Hepatocyte (in vitro differentiated cells): ENCODE measurements at places on chromosomes 1 and 21. TPM values are rescaled to one million over a fixed set of nuclear protein-coding genes. Genes with fewer than 3 reads are reported as not detected.

PDZK1IP1 gene
- total RNA-seq, result 0.37 TPM in 1 of 2 replicates, not detected in the other

A3GALT2 gene
- total RNA-seq, result not detected in 2 replicates

RGS18 gene
- total RNA-seq, result 0.13 TPM in 1 of 2 replicates, not detected in the other

NHLH2 gene
- total RNA-seq, result not detected in 2 replicates

FAM167B gene
- total RNA-seq, result 0.16 and 0.53 TPM in 2 replicates

DNA sequence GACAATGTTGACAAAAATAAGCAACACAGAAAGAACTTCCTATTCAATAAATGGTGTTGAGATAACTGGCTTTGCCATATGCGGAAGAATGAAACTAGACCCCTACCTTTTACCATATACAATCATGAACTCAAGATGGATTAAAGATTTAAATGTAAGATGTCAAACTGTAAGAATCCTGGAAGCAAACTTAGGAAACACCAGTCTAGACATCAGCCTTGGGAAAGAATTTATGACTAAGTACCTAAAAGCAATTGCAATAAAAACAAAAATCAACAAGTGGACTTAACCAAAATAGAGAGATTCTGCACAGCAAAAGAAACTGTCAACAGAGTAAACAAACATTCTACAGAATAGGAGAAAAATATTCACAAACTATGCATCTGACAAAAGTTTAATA is 16.1 kb upstream of the CLDN8 start:
- no peak overlapping the region for H3K27ac ChIP-seq
- no peaks in the 10 kb centered on the region for H3K36me3 ChIP-seq
- H3K27me3 ChIP-seq, result no peaks in the 10 kb centered on the region
- H3K4me1 ChIP-seq, result peaks cover 11% of the 10 kb centered on the region
- no peak overlapping the region for H3K4me3 ChIP-seq

GRCh38 chr1:107247679-107248078 is 106.8 kb downstream of the NTNG1 start:
- H3K4me1 ChIP-seq, result no peaks in the 10 kb centered on the region
- no peaks in the 10 kb centered on the region for H3K27me3 ChIP-seq
- DNase-seq, result no peak
- no peak overlapping the region for H3K27ac ChIP-seq
- H3K4me3 ChIP-seq, result no peak overlapping the region

DNA sequence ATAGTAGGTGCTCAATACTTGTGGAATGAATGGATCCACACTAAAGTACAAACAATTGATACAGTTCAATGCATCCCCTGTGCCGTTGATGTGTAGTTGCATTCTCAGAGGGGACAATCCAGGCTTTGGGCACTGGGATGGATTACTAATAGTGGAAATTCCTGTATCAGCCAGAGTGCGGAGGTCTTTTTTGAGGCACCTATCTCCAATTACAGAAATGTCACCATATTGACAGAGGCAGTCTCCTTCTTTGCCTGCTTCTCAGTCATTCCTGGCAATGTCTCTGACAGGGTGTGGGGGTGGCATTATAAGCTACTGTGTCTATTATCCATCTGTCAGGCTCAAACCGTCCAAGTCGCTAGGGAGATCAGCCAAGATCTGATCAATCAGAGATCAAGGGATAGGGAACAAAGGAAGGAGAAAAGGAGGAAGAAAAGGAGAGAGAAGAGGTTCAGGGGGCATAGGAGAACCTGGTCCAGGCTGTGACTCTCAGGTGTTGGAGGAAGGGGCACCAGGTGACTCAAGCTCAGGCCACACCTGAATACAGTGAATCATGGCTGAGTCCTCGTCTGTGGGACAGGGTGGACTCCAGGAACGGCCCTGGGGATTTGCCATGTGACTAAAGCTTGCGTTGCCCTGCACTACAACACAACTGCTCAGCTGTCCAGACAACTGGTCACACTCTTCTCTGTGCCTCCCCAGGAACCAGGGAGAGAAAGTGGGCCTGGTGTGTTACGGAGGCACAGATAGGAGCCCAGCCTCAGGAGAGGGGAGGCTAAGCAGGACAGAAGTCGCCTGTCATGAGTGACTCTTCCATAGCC is 3.4 kb upstream of the LAMB3 start:
- peaks cover 29% of the 10 kb centered on the region for H3K4me1 ChIP-seq
- H3K4me3 ChIP-seq, result no peak overlapping the region
- H3K27me3 ChIP-seq, result no peaks in the 10 kb centered on the region
- DNase-seq, result peak; percentile 68
